HFF-Myc (cell line): ENCODE measurements at places on chromosomes 7 and 10.

GRCh38 chr7:3043544-3044371, at the start of gene CARD11:
Gene CARD11, minus strand, starts transcription at chr7:3043867. Its CDS starts 85,361 bp downstream, at chr7:2958506.
- no peak for DNase-seq

DNA sequence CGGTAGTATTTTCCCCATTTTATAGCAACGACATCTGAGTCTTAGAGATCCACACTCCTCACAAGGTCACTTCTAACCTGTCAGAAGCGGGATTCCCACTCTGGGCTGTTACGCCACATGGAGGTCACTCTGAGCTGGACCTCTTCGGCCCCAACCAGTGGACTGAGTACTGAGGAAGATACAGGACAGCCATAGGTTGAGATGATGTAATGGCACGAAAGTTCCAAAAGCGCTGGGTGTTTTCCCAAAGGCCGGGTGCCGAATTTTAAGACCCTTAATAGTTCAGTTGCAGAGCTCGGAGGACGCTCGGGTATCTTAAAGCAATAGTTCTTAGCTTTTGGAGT, 699 bp downstream of the GHITM start:
- DNase-seq: no peak

GRCh38 chr10:78981970-78982281, 86.8 kb upstream of the ZMIZ1 start:
- no peak for DNase-seq

DNA sequence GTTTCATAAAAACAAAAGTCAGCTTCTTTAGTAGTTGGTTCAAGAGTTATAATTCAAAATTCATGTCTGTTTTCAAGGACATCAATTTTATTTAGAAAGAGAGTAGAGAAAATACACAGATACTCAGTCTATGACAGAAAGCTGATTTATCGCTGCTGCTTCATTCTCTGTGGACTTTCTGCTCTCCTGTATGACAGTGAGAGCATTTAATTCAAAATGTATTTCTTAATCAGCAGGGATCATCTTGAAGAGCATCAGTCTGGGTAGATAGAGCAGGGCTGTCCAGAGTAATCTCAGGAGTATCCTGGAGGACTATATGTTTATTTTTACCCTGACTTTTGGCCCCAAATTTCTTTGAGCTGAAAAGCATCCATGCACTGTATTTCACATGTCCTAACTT, 1676.7 kb downstream of the REEP3 start:
- no peak for DNase-seq

- no peak for DNase-seq
These were observed 135.9 kb downstream of the CUX1 start for GRCh38 chr7:101953248-101953819.

- DNase-seq: no peak
These were observed 134.3 kb downstream of the PLXNA4 start for GRCh38 chr7:132441935-132442334.

GRCh38 chr7:69204943-69205342, 393.3 kb upstream of the AUTS2 start:
- no peak for DNase-seq
